Left ventricle myocardium inferior (tissue), 1 donor: ENCODE measurements at places on chromosomes 11 and 22. TPM values are rescaled to one million over a fixed set of nuclear protein-coding genes. Genes with fewer than 3 reads are reported as not detected.
A peak's percentile ranks its signal among the peaks of the same experiment; 100 is the strongest.

- no peak overlapping the region for H3K27ac ChIP-seq
- H3K36me3 ChIP-seq = peaks cover 42% of the 10 kb centered on the region
- no peak for DNase-seq
- H3K27me3 ChIP-seq = no peaks in the 10 kb centered on the region
- peaks cover 53% of the 10 kb centered on the region for H3K4me1 ChIP-seq
Measured at GRCh38 chr11:67500831-67501715, 4.1 kb downstream of the PITPNM1 start.

DNA sequence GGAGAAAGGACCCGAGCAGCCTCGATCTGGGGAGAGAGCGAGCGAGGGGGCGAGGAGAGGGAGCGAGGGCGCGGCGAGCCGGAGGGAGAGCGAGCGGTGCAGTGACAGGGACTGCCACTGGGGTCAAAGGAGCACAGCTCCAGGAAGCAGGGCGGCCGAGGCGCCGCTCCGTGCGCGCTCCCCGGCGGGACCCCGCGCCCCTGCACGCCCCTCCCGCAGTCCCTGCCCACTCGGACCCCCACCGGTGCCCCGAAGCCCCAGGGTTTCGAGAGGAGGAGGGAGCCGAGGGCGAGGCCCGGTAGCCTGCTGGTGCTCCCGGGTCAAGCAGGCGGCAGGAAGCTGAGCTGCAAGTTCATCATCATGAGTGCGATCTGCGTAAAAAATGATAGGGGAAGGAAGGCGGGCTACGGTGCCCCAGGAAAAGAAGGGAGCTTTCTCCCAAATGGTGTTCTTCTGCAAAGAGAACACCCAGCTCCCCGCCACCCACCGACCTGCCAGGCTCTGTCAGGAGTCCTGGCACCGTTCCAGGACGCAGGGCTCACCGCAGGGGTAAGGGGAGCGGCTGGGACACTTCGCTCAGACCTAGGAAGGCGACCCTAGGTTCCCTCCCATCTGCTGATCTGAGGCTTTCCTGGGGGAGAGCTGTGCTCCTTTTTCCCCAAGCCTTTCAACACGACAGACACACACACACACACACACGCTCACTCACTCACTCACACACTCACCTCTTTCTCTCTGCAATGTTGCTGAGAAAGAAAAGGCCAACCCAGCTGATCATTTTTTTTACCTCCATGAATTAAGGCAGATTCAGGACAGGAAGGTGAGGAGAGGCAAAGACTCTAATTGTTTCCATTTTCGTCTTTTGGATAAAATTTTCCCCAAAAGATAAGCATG is at the start of gene MPPED2:
MPPED2 (minus strand) TSS at position 103 of the 894 bp plus-strand sequence. CDS start 5,980 bp downstream, outside the sequence.
- H3K4me1 ChIP-seq = peaks cover 39% of the 10 kb centered on the region
- no peaks in the 10 kb centered on the region for H3K27me3 ChIP-seq
- peak within 1 kb of the TSS; percentile 94 for H3K27ac ChIP-seq
- no peaks in the 10 kb centered on the region for H3K36me3 ChIP-seq
- peak within 1 kb of the TSS; percentile 96 for H3K4me3 ChIP-seq
- DNase-seq = peak; percentile 49

- DNase-seq = peak; percentile 64
- H3K27me3 ChIP-seq = no peaks in the 10 kb centered on the region
- no peak overlapping the region for H3K27ac ChIP-seq
- H3K4me3 ChIP-seq = no peak overlapping the region
Measured at GRCh38 chr11:64086258-64087123, 50.8 kb downstream of the FLRT1 start.

The ATP6V1E1 gene
- 213 TPM for total RNA-seq
